Immature natural killer cell (primary cell): ENCODE measurements at places on chromosomes 7 and 10.

GRCh38 chr7:50793120-50793946 is 10.6 kb upstream of the GRB10 start:
- no peak for DNase-seq

DNA sequence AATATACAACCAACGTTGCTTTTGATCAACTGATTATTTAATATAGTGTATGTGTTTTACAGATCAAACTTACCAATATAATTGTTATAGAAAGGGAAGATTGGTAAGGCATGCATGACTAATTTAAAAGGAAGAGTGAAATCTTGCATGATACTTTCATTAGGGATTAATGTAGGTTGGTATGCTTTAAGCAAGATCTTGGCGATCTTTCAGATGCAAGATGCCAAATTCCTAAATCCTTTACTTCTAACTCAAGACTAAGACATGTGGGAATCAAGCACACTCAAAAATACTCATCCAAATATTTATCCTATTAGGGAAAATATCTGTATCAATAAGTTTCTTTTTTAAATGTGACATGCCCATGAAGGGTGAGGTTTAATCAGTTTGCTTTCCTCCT is 321.4 kb upstream of the MEOX2 start:
- no peak for DNase-seq

DNA sequence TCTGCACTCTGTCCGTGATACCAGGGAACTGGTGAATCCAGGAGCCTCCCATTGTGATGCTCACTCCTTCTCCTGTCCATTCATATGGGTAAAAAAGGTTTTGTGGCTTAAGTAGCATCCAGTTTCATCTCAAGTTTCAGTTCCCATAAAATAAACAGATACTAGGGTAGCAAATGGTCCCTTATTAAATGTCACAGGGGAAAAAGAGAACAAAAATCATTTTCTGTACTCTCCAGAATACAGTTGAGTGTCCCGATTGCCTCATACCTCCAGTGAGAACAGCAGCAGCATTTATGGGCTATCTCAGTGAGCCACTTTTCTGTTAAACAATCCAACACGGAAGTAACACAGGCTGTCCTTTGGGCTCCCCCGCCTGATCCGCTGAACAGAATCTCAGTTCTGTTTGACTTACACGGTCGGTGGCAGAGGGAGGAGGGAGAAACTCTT is 179.6 kb downstream of the CELF2 start:
- DNase-seq = peak; percentile 38

DNA sequence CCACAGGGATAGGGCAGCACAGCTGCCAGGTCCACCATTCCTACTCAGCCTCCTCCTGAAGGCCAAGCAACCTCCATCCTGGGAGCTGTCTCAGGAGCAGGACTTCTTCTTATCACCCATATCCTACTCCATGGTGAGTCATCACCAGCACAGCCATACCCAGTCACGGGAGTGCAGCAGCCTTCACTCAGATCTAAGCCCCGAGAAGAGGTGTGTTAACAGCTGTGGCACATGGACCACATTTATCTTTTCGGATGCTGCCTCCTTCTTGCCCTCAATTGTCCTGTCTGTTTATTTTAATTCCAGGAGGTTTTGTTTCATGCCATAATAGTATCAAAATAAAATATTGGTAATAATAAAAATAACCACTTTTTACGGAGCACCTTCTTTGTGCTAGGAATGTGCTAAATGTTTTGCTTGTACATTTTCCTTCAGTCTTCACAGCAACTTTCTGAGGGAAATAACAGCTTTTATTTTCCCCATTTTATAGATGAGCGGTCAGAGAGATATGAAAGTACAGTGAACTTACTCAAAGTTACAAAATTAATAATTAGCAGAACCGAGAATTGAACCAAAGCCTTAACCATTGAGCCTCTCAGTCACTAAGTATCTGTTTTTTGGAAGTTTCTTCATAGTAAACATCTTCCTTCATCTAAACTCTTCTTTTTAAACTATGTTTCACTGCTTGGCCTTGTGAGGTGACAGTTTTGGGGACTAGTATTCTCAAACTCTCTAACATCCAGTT is 2.5 kb upstream of the KEL start:
- no peak for DNase-seq

DNA sequence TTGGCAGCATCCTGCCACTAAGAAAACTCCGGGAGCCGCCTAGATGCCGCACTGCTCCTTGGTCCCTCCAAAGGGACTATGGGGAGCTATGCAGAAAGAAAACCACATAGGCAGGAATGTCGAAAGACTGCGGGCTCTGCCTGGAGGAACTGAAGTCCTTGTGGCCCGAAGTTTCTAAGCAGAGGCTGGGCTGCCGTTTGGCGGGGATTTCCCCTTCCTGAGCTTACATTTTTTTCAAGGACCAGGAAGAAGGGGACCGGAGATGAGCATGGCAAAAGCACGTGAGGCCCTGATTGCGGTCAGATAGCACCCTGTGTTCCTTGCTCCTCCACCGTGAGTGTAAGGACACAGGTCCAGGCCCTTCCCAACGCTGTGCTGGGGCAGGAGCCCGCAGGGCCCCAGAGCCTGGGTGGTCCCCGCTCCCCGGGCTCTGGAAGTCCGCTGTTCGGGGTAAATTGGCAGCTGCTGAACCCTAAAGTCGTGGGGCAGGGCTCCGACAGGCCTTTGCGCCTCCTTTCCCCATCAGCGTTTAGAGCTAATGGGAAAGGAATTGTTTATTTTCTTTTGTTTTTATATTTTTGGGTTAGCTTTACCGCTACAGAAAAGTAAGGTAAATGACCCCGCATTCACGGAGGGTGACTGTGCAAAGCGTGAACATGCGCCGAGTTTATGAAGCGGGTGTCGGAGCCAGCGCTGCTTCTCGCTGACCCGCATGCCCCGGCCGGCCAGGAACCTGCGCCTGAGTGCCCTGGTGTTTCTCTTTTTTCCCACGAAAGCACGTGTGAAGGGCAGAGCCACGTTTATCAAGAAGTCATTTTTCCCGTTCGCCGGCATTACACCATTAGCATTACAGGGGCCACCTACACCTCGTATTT is 356.5 kb upstream of the ZNF32 start:
- no peak for DNase-seq

DNA sequence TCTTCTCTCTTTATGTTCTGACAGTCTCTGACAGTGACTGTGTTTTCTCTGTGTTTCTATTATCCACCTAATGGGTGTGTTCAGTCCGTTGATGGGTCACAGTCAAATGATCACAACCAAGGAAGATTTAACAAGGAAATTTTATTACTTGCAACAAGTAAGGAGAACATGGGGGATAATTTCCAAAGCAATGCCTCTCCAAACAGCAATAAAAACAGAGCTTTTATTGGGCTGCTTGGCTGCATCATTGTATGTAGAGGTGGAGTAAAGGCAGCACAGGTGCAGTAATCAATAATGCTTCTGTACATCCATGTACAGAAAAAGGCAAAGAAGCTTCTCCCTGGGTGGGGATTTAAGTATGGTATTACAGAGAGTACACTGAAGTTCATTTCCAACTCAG is 1525.6 kb downstream of the REEP3 start:
- DNase-seq = no peak
